ENCODE measurements at places on chromosomes 11 and 22.

- DNase-seq, result no peak
Observed at GRCh38 chr11:107801641-107802040, 56.9 kb downstream of the SLC35F2 start.

- no peak for DNase-seq
Observed at GRCh38 chr11:114079511-114080065, 20.1 kb downstream of the ZBTB16 start.

- no peak for DNase-seq
Observed at GRCh38 chr11:69661413-69661715, 13.8 kb downstream of the LTO1 start.

DNA sequence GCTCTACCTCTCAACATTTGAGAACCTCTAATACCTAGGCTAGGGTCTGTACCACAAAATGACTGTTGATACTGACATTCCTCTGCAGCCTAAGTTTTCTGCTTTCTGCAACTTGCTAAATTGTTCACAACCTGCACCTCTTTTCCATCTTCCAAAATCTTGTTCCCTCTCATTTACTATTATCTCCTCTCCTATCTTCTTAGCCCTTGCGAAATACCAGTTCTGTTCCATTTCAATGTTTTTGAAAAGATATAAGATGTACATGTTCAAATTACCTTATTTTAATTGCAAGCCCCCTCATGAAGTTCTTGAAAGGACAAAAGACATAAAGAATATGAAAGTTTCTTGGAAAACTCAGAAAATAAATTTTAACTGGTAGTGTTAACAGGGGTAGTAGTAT is 72.3 kb downstream of the FAM168A start:
- DNase-seq, result no peak

DNA sequence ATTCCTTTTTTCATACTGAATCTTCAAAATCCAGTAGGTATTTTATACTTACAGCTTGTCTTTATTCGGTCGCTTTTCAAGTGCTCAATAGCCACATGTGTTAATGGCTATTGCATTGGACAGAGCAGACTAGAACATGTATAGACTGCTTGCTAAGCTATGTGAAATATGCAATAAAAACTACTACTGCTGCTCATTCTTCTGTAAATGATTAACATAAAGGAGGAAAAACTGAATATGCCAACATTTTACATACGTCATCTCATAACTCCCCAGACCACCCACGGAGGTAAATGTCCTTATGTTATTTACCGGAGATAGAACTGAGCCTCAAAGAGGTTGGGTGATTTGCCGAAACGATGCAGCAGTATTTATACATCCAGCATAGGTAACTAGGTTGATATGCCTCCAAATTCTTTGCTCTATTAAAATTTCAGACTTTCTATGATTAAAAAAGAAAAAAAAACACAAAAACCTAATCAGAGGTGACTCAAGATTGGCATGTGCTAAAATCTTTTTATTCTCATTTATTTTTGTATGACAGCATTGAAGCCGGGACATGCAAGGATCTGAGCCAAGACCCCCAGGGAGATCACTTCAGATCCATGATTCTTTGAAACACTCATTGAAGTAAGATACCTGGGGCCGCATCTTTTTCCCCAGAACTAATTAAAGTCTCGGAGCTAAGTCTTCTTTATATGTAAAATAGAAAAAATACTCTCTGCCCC is 78.5 kb upstream of the OR5AK2 start:
- no peak for DNase-seq

DNA sequence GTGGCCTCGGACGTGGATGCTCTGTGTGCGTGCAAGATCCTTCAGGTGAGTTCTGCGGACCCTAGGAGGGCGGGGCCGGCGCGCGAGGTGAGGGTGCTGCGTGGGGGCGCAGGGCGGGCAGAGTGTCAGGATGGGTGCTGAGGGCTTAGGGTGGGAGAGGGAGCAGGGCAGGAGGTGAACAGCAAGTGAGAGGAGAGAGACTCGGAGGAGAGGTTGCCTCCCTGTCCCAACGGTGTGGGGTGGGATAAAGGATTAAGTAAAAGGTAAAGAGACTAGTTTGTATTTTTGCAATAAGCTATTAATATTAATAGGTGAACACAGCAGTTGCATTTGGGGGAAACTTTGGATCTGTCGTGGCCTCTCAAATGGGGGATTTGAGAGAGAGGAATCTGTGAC is 451 bp downstream of the CDC45 start:
- DNase-seq, result no peak

DNA sequence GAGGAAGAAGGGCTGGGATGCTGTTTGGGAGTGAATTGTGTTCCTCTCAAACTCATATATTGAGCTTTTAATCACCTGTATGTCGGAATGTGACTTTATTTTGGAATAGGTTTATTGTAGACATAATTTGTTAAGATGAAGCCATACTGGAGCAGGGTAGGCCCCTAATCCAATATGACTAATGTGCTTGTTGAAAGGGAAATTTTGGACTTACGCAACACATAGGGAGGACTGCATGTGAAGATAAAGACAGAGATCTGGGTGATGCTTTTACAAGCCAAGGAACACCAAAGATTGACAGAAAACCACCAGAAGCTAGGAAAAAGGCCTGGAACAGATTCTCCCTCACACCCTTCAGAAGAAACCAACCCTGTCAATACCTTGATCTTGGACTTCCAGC is 43.2 kb upstream of the OVCH2 start:
- no peak for DNase-seq

DNA sequence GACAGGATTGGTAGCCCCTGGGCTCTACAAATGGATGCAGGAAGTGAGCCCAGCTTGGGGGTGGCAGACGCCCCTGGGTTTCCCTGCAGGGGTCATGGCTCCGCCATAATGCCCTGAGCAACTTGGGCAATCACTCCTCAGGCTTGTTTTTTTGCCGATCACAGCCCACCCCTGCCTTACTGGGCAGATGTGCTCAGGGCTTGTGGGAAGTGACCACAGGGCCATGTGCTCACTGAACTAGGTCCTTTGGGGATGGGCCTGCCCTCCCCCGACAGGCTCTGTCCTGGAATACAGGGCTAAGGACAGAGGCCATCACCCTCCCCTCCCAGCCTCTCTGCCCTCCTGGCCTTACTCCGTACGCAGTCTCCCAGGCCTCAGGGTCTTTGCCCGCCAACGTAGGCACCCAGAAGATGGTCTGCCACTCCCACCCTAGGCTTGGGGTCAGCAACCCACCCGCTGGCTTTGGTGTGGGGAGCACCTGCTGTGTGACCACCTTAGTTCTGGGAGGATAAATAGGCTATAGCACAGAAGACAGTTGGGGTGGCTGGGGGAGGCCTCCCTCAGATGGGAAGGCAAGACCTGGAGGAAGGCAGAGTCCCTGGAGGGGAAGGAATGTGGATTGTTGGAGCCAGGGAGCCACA is 3.8 kb downstream of the RPLP2 start:
- DNase-seq, result no peak

DNA sequence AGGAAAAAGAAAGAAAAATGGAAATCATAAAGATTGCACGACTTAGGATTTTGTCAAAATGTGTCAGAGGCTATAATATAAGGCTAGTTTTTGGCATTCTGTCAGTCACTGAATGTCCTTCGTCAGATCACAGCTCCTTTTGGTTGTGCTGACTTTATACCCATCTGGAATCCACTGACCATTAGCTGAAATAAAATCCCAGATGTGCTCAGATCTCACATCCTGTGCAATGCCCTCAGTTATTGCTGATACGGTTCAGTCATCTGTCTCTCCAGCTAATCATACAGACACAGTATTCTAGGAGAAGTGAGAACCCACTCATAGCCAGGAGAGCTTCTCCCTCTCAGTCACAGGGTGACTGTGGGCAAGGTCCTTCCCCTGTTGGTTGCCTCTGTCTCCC is 11.5 kb downstream of the CD44 start:
- no peak for DNase-seq

DNA sequence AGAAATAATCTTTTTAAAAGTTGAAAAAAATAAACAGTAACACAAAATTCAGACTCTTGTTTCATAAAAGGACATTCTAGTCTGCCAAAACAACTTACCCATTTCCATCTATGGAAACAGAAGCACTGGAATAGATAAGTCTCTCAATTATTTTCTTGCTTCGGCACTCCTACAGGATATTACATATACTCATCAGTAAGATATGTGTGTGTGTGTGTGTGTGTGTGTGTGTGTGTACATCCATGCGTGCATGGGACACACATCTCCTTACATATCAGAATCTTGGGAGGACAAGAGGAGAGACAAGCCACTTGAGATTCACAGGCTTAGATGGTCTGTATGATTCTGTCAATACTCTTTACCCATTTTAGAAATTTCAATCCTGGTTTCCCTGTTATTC is 144.6 kb downstream of the ATG16L2 start:
- DNase-seq, result no peak

DNA sequence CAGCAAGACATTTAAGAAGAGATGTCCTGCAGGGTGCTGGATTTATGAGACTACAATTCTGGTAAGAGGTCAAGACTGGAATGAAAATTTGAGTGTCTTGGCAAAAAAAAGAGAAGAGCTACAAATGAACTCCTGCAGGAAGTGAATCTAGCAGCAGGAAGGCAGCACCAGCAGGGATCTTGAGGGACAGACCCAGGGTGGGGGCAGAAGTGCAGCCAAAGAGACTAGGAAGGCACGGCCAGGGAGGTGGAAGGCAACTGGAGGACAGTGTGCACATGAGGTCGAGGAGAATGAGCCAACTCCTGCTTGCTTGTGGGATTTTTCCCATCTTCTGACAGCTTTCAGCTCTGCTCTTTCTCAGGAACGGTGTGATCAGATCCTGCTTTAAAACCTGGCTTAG is 263.2 kb downstream of the BUD13 start:
- no peak for DNase-seq

DNA sequence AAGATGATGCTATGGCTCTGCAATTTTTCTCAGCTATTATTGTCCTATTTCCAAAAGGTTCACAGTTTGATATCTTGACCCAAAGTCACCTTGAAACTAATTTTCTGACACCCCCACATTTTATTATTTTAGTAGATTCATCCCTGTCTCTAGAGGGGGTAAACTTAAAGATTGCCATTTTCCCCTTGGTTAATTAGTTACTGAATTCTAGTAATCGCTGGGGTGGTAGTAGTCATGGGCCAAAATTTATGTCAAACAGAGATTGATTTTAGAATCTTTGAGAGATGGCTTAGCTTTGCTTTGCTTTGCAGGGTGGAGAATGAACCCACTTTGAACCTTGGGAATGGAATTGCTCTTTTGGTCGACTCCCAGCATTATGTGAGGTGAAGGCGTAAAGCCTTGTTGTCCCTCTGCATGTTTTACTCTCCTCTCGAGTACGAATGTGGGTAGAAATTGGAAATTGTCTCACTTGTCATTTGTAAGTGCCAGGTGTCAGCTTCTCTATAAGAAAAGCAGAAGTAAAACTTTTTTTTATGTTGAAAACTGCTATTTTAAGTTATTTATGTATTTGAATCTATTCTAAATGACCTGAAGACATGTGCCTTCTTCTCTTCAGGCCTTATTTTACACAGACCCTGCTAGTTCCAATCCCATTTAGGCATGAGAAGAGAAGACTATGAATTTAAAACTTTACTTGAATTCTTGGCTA is 42.4 kb upstream of the RCE1 start:
- no peak for DNase-seq

GRCh38 chr22:24807284-24807950 is 1.4 kb downstream of the SGSM1 start:
- no peak for DNase-seq

GRCh38 chr11:122285070-122285988 is 169.3 kb upstream of the BLID start:
- no peak for DNase-seq

- DNase-seq, result no peak
Observed at GRCh38 chr11:122706291-122707088, 51.0 kb downstream of the UBASH3B start.

GRCh38 chr22:50030297-50031188 is 18.0 kb upstream of the IL17REL start:
- peak; percentile 78 for DNase-seq

DNA sequence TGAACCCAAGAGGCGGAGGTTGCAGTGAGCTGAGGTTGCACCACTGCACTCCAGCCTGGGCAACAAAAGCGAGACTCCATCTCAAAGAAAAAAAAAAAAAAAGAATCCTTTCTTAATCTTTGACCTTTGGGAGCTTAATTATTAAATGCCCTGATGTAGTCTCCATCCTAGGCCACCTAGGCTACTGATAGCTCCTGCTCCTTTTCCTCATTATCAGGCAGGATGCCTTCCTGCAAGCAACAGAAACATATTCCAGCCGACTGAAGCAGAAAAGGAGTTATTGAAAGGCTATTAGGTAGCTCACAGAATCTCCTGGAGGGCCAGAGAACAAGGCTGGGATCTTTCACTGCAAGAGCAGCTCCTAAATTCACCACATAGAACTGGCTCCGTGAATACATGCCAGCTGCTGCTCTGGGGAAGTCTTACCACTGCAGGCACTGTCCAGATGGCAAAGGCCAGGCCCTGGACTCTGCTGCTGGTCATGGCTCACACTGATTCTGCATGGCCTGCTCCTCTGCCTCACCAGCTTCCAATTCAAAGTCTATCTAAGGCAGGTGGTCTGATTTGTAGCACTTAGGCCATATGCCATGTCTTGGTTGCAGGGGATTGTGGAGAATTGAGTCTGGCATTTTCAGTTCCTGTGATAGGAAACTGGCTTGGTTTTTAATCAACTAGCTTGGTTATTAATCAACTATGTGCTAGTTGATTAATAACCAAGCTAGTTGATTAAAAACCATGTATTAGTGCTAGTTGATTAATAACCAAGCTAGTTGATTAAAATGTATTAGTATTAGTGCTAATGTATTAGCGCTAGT is 26.0 kb upstream of the POLD3 start:
- DNase-seq, result no peak

DNA sequence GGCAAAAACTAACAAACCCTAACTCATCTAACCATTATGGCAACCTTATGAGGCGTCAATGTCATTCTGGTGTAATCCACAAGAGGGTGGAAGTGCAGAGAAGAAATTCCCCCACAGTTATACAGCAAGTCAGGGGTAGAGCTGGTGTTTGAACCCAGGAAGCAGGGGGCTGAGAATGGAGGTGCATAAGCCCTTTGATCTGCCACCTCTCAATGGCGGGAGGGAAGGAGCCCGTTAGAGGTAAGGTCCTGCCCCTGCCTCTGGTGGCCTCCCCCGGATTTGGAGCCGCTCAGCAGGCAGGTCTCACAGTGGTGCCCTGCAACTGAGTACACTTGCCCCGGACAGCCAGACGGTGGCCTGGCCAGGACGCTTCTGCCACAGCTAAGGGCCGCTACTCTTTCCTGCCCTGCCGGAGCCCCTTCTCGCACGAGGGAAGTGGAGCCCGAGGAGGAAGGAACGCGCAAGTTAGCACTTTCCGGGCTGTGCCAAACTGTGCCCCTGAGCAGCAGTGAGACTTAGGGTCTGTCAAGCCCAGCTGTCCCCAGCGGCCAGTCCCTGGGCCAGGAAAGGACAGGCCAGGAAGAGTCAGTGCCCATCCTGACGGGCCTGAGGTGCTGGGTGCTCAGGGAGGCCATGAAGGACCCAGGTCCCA is 1.1 kb downstream of the FXYD2 start:
- no peak for DNase-seq

GRCh38 chr11:64086258-64087123 is 50.8 kb downstream of the FLRT1 start:
- DNase-seq, result no peak

GRCh38 chr11:9613830-9614762 is 40.6 kb downstream of the WEE1 start:
- DNase-seq, result peak; percentile 83

GRCh38 chr11:128048121-128048520 is 539.2 kb downstream of the ETS1 start:
- no peak for DNase-seq

- no peak for DNase-seq
Observed at GRCh38 chr11:117686711-117687110, 110.3 kb downstream of the DSCAML1 start.

All from activated CD4-positive, alpha-beta T cell treated with anti-CD3 and anti-CD28 coated beads, Interleukin-2, amount 50 U/mL, for 24 hours (primary cell).